ENCODE measurements at places on chromosomes 7 and 10.

DNA sequence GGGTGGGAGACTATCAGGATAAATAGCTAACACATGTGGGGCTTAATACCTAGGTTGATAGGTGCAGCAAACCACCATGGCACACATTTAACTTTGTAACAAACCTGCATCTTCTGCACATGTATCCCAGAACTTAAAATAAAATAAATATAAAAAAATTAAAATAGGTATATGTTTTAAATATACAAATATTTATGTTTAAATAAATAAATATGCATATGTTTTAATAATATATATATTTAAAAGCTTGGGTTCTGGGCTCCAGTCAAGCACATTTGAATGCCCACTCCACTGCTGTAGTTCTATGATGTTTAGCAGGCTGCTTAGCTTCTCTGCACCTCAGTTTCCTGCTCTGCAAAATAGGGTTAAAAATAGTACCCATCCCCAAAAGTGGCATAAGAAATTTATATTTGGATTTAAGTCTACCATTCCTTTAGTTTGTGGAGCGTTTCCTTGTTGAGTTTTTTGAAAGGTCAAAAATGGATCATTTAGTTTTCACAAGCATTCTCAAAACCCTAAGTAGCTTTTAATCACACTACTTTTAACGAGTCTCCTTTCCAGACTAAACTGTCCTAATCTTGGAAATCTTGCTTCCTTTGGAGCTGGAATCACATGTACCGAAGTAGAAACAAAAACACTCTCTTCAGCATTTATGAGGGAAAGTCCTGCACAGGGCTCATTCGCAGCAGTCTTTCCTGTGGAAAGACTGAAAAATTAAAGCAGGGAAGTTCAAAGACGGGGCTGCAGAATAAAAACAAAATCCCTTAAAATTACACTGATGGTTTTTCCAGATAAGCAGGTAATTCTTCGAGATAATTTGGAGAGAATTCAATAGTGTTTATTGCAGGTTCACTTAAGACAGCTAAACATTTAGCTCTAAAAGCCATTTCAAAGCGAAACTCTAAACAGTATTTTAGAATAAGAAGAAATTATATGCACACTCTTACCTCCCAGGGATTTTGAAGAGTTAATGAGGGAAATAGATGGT is 111.7 kb upstream of the LYZL1 start:
- DNase-seq = no peak
- no peak overlapping the region for H3K4me3 ChIP-seq
- H3K4me1 ChIP-seq = no peaks in the 10 kb centered on the region

GRCh38 chr10:50991456-50992355 is 82.6 kb upstream of the PRKG1 start:
- no peak overlapping the region for H3K27ac ChIP-seq
- peaks cover 9% of the 10 kb centered on the region for H3K4me1 ChIP-seq
- peak overlapping the region; percentile 80 for H3K4me3 ChIP-seq
- no peak for DNase-seq
- H3K36me3 ChIP-seq = peaks cover 3% of the 10 kb centered on the region

DNA sequence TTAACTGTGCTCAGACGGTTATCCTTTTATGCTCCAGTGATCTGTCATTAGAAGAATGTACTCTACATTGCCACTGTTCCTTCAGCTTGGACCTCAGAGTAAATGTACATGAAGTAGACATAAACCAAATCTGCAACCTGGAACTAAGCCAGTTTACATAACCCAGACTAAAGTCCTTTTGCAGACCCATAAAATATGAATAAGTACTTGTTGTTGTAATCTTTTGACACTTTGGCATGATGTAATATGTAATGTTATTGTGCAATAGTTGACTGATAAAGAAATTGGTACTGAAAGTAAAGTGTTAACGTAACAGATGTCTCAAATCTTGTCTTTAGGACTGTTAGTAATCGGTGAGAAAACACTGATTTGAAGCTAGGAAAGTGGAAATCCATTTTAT is 115.8 kb upstream of the SORCS1 start:
- no peak overlapping the region for H3K4me3 ChIP-seq
- no peaks in the 10 kb centered on the region for H3K4me1 ChIP-seq
- H3K36me3 ChIP-seq = no peaks in the 10 kb centered on the region
- no peak overlapping the region for H3K27ac ChIP-seq
- no peaks in the 10 kb centered on the region for H3K27me3 ChIP-seq

DNA sequence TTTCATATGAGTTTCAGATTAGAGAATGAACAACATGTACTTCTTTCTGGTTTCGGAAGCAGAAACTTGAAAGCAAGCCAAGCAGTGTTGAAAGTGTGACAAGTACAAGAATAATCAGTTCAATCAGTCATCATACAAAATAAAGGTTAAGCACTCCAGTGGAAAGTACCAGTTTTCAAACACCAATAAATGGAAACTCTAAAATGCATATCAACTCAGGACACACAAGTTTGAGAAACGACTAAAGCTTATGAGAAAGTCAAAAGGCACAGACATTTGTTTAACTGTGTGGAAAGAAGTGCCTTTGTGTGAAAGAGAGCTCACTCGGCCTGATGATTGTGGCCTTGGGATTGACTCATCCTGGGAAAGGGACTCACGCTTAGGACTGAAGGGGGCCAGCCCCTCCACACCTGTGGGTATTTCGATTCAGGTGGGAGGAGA is 60.6 kb upstream of the AKR1C1 start:
- peaks cover 6% of the 10 kb centered on the region for H3K4me1 ChIP-seq
- no peaks in the 10 kb centered on the region for H3K36me3 ChIP-seq
- peaks cover 11% of the 10 kb centered on the region for H3K27me3 ChIP-seq
- peak overlapping the region; percentile 52 for H3K4me3 ChIP-seq

GRCh38 chr7:116407165-116407564 is 92.4 kb upstream of the CAV2 start:
- no peak overlapping the region for H3K27ac ChIP-seq
- no peaks in the 10 kb centered on the region for H3K4me1 ChIP-seq
- peaks cover 23% of the 10 kb centered on the region for H3K27me3 ChIP-seq

DNA sequence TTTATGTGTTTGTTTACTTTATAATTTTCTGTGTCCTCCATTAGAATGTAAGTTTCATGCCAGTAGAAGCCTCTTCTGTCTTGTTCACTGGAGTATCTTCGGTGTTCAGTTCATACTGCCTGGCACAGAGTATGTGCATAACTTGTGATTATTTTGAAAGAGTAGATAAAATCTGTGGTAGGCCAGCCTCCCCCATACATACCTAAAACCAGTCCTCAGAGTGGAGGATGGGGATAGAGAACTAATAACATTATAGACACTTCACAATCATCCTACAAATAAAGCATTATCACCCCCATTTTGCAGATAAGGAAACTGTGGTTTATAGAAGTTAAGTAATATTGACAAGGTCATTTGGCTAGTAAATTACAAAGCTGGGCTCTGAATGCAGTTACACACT is 28.0 kb downstream of the VIM start:
- H3K27ac ChIP-seq = no peak overlapping the region
- no peak overlapping the region for H3K4me3 ChIP-seq
- DNase-seq = no peak
- peaks cover 4% of the 10 kb centered on the region for H3K4me1 ChIP-seq

GRCh38 chr10:63375458-63375857 is 90.3 kb downstream of the JMJD1C start:
- no peak overlapping the region for H3K4me3 ChIP-seq
- H3K27me3 ChIP-seq = no peaks in the 10 kb centered on the region
- H3K27ac ChIP-seq = no peak overlapping the region
- H3K4me1 ChIP-seq = peaks cover 12% of the 10 kb centered on the region
- H3K36me3 ChIP-seq = peaks cover 2% of the 10 kb centered on the region
- DNase-seq = no peak

GRCh38 chr7:64839910-64840309 is 45.7 kb downstream of the ZNF138 start:
- H3K27me3 ChIP-seq = no peaks in the 10 kb centered on the region
- no peak overlapping the region for H3K4me3 ChIP-seq
- H3K36me3 ChIP-seq = no peaks in the 10 kb centered on the region
- DNase-seq = no peak
- H3K4me1 ChIP-seq = no peaks in the 10 kb centered on the region

- peaks cover 3% of the 10 kb centered on the region for H3K4me1 ChIP-seq
- no peaks in the 10 kb centered on the region for H3K36me3 ChIP-seq
- H3K4me3 ChIP-seq = no peak overlapping the region
These were observed 16.1 kb upstream of the CAV2 start for GRCh38 chr7:116483271-116483942.

DNA sequence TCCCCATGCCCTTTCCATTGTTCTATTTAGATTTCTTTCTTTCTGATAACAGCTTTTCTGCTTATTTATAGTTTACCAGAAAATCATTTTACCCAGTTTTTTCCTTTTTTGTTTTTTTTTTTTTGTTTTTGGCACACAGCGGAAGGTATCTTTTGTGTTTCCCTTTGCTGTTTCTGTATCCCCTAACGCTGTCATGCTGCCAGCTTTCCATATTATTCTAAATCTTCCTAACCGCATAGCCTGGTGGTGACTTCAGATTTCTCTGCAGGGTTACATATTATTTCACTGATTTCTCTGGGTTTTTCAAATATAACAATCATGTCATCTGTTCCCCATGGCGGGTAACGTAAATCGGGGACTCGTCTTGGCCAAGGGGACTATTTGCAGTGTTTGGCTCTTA is 4.0 kb upstream of the SLC29A4 start:
- H3K36me3 ChIP-seq = no peaks in the 10 kb centered on the region
- H3K27ac ChIP-seq = no peak overlapping the region
- H3K4me1 ChIP-seq = no peaks in the 10 kb centered on the region
- peaks cover 3% of the 10 kb centered on the region for H3K27me3 ChIP-seq
- H3K4me3 ChIP-seq = no peak overlapping the region

DNA sequence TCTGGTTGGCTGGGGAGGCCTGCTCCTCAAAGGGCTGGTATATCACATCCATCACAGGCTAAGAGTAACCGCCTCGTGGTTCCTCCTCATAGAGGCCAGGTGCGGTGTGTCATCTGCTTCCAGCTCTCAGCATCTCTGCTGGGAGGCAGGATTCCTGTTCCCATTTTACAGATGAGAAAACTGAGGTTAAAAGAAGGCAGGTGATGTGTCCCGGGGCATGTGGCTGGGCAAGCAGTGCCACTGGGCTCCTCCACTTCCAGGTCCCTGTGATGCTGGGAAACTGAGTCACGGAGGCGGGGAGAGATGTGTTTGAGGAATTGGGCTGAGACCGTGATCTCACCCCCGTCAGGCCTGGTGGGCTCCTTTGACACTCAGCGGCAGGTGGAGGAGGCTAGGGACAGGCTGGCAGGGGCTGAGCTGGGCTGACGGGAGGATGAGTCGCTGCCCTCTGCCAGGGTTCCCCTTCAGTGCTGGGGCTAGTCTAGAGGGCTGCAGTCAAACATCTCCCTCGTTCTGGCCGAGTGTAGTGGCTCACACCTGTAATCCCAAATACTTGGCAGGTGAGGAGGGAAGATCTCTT is 9.4 kb downstream of the ARPC1B start:
- H3K27me3 ChIP-seq = no peaks in the 10 kb centered on the region
- H3K4me3 ChIP-seq = no peak overlapping the region
- H3K36me3 ChIP-seq = peaks cover 5% of the 10 kb centered on the region
- DNase-seq = no peak

All from T-helper 17 cell (primary cell).